Stimulated activated CD4-positive, alpha-beta T cell treated with anti-CD3 and anti-CD28 coated beads, Interleukin-1b, Interleukin-23, amount 100 ng/mL, for 1 hour (primary cell): ENCODE measurements at places on chromosomes 1 and 21.

DNA sequence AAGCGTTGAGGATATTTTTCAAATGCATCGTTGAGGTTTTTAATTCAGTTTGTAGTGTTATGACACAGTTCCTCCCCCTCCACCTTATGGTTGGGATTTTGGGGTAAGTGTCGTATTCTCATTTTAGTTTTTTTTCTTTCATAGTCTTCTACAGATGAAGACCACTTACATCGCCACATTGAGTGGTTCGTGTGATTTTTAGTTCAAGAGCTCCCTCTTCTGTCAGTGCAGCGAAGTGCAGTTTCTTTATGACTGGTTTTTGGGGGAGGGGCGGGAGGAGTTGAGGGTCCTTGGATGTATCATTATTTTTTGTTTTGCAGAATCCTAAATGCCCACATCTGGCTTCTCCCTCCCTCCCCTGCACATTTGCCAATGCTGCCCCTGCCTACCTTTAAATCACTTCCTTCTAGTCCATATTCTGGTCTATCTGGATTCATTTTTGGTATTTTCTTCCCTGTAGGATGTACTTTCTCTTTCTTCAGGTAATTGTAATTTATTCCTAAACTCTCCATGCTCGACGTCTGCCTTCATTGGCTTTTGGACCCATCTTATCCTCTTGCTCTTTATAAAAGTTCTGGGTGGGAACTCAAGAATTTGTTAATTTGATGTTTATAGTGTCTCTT lies 433.1 kb downstream of the CAMTA1 start:
- no peak for DNase-seq

DNA sequence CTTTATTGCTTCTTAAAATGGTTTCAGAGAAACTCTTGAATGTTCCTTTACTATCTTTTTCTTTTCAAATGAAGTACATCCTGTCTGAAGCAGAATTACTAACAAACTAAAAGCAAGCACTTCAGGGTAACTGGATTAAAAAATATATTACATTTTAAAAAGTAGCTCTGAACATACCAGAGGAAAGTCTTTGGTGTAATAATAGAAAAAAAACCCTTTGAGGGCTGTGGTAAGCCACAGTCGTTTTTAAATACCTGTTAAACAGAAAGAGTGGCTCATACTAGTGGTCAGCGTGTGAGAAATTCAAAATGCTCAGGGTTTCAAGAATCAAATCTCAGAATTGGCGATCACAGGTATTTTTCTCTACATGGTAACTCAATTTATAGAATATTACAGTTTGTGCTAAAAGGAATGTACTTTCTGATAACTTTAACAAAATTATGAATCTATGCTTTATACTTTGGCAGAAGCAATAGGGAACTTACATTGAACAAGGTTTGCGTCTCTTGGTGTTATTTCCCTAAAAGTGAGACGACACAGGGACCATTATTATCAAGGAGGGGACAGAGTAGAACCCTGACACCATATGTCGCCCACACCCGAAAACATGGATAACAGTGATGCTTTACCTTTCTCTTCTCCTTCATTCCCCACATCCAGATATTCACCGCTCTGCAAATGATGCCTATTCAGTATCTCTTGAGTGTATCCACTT lies 97.0 kb upstream of the DPH5 start:
- no peak for DNase-seq

DNA sequence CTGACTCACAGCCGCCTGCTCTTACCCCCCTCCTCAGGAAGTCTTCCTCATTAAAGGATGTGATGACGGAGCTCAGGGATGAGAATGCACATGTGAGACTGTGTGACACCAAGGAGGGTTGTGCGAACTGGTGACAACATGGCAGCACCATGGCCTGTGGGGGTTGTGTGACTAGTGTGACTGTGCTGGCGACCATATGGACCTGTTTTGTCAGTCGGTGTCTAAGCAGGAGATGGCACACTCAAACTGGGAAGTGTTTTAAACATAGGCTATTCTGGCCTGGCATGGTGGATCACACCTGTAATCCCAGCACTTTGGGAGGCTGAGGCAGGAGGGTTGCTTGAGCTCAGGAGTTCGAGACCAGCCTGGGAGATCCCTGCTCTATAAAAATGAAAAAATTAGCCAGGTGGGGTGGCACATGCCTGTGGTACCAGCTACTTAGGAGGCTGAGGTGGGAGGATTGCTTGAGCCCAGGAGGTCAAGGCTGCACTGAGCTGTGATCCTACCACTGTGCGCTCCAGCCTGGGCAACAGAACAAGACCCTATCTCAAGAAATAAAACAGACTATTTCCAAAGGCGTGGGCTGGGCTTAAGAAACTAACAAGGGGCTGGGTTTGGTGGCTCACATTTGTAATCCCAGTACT lies 7.4 kb downstream of the TRNP1 start:
- no peak for DNase-seq

- DNase-seq = no peak
Observed at GRCh38 chr1:173702736-173703135, 12.0 kb upstream of the KLHL20 start.

DNA sequence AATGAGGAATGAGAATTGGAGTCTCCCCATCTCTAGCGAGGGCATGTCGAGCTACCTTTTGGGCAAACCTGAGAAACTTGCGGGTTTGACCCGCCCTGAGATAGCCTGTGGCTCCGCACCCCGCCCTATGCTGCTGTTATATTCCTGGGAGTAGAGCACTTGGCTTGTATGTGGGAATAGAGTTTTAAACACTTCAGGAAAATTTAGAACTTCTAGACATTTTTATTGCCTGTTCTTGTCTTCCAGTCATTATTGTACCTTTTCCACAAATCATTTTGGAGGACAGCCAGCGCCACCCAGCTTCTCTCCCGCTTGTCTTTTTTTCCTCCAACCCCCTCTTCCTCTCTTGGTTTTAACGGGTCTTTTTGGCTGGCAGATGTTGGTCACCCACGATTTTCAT lies 738 bp downstream of the GNPAT start:
- DNase-seq = no peak

GRCh38 chr1:31224068-31224467 lies 15.6 kb downstream of the NKAIN1 start:
- DNase-seq = no peak

GRCh38 chr1:67713057-67713846 lies 28.3 kb downstream of the GADD45A start:
- no peak for DNase-seq

- no peak for DNase-seq
Observed at GRCh38 chr21:31882711-31883110, 9.9 kb downstream of the HUNK start.

DNA sequence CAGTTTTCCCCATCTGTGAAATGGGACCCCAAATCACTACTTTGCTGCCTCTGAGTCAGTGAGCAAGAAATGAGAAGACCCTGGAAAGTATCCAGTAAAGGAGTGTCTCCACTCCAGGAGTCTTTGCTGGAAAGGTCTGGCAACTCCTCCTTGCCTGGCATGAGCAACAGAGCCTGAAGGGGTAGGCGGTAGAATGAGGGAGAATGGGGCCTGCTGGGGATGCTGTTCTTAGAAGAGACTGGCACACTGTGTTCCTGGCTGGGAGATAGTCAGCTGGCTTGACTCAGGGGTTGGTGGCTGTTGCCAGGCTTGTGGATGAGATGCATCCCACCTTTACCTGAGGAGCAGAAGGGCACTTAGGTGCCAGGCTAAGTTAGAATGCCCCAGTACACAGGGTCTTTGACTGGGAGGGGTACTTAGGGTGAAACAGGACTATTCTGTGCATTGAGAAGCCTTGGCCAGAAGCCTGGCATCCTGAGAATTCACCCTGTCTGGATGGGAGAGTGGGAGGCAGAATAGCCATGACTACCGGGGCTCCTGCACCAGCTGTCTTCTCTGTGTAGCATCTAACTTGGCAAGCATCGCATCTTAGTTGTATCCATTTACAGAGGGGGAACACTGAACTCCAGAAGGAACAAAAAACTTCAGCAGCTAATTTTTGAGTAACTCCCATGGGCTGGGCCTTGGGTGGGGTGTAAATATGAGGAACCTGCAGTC lies 2.5 kb downstream of the MFSD2A start:
- DNase-seq = no peak
